ENCODE measurements at places on chromosomes 3 and 15.
A peak's percentile ranks its signal among the peaks of the same experiment; 100 is the strongest.

DNA sequence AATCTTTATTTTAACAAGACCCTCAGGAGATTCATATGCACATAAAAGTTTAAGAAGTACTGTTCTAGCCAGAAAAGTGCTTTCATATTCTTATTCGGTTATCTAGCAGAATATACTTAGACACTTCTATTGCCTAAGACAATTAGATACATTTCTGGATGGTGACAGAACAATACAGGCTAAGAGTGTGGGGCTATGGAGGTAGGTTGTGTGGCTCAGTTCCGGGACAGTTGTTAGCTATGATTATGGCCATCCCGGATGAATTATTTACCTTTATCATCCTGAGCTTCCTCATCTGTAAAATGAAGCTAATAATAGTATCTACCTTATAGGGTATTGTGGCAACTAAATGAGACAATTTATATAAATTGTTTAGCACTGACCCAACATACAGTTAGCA lies 6.6 kb downstream of the FAM98B start:
- DNase-seq, result no peak

DNA sequence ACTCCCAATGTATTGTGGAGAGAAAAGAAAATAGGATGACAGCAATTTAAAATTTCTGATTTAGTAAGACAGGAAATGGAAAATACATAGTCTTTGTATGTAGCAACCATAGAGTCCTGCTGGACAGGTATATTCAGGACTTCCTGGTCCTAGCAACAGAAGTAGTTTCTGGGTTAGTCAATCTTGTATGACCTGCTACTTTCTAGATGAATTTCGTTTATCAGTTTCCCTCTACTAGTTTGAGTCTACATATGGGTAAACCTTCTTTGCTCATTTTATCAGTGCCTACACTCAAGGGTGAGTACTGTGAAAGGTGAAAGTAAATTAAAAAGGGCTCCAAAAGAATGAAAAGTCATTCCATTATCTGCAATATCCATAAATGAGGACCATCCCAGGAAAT lies 309.8 kb downstream of the UNC13C start:
- DNase-seq, result no peak

DNA sequence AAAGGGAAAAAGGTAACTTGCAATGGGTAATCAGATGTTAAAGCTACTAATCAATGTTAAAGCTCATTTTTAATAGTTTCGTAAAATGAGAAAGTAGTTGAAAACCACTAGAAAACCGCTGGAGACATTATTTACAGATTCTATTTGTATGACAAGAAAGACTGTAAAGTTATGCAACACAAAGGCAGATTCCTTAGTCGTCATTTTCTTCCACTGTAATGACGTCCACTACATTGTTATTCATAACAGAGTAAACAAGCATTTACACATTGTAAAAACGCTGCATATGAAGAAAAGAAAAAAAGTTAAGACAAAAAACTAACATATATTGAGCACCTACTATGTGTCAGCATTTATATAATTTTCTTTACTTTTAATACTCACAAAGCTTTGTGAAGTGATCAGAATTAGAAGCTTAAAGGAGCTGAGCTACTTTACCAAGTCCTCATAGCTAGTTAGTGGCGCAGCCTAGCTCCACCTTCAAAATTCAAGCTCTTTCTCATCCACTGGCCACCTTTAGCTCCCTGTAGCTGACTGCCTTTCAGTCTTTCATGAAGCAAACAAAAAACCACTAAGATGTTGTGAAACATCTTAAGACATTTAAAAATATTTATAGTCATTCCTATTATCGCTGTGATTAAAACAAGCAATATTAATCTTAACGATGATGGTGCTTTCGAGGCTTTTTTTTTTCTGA lies 100.1 kb upstream of the CDIN1 start:
- DNase-seq, result no peak

DNA sequence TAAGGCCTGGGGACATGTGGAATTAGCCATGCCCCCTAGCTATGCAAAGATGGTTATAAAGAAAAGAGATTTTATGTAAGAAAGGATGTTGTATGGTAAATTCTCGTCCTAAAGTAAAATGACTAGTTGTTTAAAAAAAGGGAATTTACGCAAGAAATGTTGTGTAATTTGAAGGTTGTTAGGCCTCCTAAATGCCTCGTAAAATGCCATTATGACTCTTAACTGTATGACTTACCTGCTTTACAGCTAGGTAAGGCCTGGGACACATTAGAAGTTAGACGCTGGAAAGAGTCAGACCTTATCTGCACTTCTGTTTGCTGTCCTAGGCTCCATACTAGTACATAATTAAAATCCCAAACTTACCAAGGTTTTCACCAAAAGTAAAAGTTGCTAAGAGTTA lies 17.5 kb upstream of the HHATL start:
- no peak for DNase-seq

GRCh38 chr15:96070636-96071035 lies 259.9 kb upstream of the NR2F2 start:
- DNase-seq, result peak; percentile 32

DNA sequence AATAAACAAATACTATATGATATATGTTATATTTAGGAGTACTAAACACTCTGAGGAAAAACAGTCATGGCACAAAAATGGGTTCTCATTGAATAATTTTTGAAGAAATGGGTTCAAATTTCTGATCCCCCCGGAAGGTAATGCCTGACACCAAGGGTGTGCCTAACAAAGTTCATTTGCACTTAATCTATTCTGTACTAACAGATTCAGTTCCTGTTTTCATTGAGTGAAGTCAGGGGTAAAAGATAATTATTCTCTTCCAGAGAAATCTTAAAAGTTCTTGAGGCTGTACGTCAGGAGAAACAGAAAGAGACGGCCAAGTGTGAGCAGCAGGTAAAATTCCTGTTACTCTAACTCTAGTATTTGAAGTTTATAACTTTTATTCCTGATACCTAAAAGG lies 34.5 kb upstream of the TMEM42 start:
- DNase-seq, result no peak

DNA sequence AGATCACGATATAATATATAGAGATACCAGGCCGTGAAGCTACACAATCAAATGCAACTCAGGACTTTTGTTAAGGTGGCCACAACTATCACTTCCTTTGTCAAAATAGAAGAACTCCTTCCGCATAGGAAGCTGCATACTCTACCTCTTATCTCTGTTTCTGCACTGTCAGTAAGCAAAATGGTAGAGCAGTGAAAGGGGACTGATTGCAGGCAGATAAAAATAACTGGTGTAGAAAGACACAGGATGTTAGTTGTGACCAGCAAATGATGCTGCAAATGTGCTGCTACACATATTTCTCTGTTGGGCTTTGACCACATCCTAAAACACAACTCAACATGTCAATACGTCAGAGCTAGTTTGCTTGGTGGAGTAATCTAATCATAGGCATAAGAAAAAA lies 16.3 kb upstream of the TRAT1 start:
- DNase-seq, result no peak

GRCh38 chr15:71385026-71385425 lies 269.8 kb downstream of the THSD4 start:
- no peak for DNase-seq

- no peak for DNase-seq
Observed at GRCh38 chr3:148937467-148938255, 53.7 kb upstream of the GYG1 start.

GRCh38 chr15:68700455-68701123 lies 120.1 kb downstream of the ANP32A start:
- DNase-seq, result peak; percentile 38

- no peak for DNase-seq
Observed at GRCh38 chr15:76138436-76138835, 78.7 kb downstream of the TMEM266 start.

DNA sequence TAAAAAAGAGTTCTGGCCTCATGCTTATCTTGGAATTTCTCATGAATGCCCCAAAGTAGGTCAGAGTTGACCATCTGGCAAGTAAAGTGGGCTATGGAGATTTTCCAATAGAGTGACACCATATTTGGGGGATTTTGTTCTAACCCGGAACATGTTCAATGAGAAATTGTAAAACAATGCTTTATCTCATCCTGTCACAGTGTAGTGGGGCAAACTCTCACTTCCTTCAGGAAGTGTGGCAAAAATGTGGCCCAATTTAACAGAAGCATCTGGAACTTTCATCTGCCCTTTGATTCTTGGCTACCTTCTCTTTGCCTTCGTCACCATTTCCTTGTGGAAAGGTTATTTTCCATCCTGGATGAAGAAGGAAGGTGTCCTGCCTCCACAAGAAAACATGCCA lies 70.8 kb downstream of the ADAMTS9 start:
- no peak for DNase-seq

DNA sequence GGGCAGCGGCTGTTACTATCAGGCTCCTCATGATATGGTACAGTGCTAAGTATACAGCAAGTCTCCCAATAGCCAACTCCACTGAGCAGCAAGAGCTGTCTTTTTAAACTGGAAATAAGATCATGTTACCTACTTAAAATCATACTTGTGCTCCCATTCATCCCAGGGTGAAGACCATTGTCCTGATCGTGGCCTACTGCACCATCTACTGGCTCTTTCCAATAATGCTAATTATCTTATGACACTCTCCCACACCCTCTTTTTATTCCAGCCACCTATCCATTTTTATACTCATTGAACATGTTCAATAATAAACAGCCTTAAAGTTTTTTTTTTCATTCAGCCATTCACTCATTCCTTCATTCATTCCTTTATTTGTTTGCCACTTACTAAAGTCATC lies 117.7 kb downstream of the GBE1 start:
- no peak for DNase-seq

GRCh38 chr15:82643992-82644391 lies 3.2 kb downstream of the CPEB1 start:
- no peak for DNase-seq

DNA sequence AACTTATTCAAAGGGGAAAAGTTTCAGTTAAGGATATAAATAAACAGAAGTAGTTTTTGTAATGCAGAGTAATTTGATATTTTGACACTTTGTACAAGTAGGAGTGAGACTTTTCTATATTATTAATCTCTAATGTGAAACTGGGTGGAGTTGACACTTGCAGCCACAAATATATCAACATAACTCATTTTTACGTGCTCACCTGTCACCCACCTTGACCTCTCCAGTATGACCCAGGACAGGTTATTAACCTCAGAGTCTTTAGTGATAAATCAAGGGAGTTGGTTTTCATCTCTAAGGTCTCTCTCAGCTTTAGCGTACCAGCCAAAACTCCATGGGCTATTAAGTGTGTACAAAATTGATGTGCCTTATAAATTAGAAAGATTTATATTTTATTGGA lies 7.4 kb downstream of the CRYBG3 start:
- DNase-seq, result no peak

DNA sequence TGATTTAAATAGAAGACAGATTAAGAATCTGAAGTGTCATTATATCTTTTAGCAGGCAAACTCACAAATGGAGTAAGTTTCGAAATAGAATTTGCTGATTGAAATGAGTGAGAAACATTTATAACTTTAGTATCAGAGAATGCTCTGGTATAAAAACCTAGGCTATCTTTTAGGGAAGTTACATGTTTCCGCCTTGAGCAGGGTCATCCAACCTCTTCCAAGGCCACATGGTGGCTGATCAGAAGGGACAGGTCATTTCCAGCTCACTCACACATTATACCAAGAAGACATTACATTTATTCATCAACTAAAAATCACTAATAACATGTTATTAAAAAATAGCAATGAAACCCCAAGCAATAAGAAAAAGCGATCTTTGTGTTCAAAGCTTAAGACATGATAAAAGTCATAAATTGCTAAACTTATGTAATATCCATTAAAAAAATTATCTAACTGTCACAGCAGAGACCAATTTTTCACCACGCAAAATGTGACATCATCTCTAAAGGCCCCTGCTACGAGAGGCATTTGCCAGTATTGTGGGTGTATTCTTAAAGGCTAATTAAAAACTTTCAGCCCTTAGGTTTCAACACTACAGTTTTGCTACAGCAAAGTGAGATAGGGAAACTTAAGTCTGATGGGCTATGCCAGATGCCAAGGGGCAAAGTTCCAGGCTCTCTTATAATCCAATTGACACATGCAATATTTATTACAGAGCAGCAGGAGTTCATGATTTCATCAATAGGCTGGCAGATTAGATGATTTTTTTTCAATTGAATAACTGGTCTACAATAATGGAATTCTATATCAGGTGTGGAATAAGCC lies 240.4 kb upstream of the TBL1XR1 start:
- no peak for DNase-seq

DNA sequence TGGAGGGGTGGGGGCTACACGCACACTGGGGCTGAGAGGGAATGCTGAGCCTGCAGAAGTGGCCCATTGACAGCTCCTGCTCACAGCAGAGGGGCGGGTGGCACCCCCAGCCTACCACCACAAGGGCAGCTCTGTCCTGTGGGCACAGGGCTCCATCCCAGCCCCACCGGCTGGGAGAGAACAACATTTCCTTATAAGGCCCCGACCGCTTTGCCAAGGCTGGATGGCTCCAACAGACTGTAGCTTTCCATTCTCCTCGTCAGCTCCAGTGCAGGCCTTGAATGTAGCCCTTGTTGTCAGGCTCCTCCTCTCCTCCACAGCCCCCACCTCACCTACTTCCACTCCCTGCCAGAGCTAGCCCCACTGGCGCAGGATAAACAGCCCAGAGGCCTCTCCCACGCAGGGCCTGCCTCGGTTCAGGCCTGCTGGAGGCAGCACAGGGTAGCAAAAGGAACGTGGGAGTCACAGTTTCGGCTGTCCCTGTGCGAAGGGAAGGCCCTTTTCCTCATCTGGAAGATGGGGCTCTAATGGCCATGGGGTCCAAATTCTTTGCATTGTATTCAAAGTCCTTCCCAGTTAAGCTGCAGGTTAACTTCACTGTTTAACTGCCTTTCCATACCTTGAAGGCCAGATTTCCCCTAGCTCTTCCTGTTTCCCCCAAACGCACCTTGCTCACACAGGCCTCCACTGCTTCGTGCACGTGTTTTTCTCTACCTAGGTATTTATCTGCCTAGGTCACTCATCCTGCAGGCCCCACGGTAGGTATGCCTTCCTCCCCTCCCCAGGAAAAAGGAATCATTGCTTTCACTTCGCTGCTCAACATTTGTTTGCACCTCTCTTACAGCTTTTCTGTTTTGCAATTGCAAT lies 101.6 kb upstream of the LPP start:
- DNase-seq, result peak; percentile 66

DNA sequence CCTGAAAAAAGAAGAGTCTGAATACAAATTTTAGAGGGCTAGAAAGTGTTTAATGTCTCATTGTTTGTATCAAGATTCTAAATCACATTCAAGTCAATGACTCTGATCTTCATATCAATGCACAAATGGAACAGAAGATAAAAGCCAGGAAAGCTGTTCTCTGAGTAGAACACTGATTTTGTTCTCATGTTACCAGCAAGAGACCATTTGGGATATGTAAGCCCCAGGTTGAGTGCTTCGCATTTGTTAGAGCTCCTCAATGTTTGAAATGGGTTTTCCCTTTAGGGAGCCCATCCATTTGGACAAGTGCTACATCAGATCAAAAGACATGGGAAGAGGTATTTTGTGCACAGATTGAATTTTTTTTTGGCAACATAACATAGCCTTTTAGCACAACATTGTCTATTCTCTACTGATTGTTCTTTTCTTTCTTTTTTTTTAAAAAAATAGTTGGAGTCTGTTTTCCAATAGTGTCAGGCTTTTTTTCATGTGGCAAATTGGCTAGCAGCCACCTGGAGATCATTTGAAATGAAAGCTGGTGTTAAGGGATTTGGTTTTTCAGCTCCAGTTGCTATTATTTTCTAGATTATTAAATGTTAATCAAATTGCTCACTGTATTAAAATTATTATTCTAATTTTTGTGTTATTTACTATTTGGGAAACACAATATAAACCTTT lies 74.5 kb upstream of the ZPLD1 start:
- DNase-seq, result no peak
